ENCODE measurements at places on chromosomes 11 and 22.
A peak's percentile ranks its signal among the peaks of the same experiment; 100 is the strongest.

DNA sequence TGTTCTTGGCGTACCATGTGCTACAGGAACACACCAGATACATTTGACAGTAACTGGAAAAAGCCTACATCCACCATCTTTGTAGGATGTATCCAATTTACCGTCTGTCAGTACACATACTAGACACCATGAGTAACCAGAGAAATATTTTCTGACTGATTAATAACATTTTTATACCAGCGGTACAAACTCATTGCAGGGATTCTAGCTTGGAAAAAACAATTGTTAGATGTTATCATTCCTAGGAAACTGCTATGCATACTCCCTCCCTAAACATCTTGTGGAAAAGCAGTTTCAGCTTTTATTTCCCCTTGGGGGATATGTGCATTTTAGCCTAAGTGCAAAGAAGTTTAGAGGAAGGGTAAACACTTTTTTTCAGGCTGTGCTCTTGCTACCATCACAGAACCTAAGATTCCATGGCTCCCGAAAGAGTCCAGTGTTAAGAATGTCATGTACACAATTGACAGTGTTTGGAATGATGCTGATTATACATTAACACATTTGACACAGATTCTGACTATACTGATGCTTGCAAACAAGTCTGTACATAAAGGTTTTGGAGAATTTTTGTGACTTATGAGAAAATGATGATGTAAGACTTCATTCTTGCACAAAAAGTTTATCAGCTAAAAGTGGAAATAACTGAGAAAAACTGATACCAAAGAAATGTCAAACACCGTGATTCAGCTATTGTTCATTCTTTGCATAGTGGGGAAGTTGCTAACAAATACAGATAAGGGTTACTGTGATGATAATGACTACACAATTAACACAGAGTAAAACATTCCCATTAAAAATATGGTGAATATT is 23.7 kb downstream of the NCF4 start:
- no peak for DNase-seq

- no peak for DNase-seq
These were observed 173.3 kb upstream of the PDGFD start for GRCh38 chr11:104337273-104337672.

- DNase-seq: no peak
These were observed 12.3 kb upstream of the P2RY2 start for GRCh38 chr11:73205661-73206343.

DNA sequence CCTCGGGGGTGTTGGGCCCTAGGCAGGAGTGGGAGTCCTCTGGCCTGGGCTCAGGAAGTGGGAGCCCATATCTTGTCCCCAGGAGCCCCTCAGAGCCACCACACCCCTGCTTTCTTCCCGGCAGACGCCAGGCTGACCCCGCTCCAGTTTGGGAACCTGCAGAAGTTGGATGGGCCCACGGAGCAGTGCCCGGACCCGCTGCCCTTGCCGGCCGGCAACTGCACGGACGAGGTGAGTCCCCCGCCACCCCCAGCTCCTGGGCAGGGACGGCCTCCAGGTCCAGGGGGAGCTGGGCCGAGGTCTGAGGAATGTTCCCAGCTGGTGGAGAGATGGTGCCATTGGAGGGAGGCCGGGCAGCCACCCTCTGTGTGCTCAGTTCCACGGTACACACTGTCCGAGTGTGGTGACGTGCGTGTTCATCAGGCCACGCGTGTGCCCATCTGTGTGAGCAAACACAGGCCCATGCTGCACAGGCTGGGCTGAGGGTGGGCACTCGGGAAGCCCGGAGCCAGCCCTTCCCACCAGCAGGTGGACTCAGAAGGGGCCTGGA is 4.8 kb downstream of the MUC5B start:
- no peak for DNase-seq

GRCh38 chr22:42256930-42257329 is 13.5 kb downstream of the TCF20 start:
- DNase-seq: no peak

DNA sequence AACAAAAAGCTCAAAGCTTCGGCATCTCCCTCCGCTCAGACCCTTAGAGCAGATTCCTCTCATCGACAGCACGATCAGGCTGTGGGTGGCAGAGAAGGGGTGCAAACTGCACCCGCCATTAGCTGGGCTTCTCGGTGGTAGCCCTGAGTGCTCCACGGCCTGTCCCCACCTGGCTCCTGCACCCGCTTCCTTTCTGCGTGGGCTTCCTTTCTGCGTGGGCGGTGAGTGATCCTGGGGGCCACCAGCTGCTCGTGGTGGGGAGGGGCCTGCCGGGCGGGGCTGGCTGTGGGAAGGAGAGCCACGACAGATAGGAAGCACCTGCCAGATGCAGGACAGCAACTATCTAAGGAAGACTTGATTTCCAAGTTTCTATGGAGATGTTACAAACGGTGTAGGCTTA is 55.0 kb downstream of the BRD1 start:
- no peak for DNase-seq

DNA sequence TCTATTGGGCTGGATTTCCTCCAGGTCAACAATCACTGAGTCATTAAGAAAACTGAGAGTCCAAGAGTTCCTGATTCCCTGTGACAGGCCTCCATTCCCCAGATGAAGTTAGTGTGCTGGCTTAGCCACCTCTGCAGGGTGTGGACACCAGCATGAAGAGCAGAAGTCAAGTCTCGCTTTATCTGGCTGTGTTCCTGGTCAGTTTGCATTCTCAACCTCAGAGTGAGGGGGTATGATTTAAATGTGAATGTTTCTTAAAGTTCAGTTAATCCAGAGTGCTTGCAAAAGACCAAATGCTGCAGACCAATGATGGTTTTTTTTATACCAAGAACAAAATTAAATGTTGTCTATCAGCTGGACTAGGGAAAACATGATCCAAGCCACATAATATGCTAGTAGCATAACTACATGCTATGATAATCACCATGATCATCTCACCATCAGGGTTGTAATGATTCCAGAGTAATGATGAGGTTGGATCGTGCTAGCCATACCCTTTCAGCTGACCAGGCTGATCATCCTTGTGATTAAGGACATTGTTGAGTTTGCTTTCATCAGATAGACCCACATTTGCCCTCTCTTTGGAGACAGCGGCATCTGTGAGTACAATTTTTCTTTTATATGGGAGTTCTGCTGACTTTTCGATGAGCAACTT is 145.8 kb upstream of the ARHGAP20 start:
- no peak for DNase-seq

- no peak for DNase-seq
These were observed 129.1 kb downstream of the LUZP2 start for GRCh38 chr11:24625975-24626374.

GRCh38 chr22:39527481-39527961 is 5.0 kb downstream of the RPS19BP1 start:
- DNase-seq: no peak

GRCh38 chr22:32528984-32529982 is 54.7 kb downstream of the FBXO7 start:
- DNase-seq: peak; percentile 81

GRCh38 chr22:30116362-30117117 is 36.3 kb downstream of the HORMAD2 start:
- DNase-seq: no peak

- DNase-seq: no peak
These were observed 184.7 kb downstream of the MIAT start for GRCh38 chr22:26842103-26842502.

- no peak for DNase-seq
These were observed 572.5 kb downstream of the BRD1 start for GRCh38 chr22:49255154-49255553.

- no peak for DNase-seq
These were observed 539.2 kb downstream of the MIAT start for GRCh38 chr22:27196606-27197005.

DNA sequence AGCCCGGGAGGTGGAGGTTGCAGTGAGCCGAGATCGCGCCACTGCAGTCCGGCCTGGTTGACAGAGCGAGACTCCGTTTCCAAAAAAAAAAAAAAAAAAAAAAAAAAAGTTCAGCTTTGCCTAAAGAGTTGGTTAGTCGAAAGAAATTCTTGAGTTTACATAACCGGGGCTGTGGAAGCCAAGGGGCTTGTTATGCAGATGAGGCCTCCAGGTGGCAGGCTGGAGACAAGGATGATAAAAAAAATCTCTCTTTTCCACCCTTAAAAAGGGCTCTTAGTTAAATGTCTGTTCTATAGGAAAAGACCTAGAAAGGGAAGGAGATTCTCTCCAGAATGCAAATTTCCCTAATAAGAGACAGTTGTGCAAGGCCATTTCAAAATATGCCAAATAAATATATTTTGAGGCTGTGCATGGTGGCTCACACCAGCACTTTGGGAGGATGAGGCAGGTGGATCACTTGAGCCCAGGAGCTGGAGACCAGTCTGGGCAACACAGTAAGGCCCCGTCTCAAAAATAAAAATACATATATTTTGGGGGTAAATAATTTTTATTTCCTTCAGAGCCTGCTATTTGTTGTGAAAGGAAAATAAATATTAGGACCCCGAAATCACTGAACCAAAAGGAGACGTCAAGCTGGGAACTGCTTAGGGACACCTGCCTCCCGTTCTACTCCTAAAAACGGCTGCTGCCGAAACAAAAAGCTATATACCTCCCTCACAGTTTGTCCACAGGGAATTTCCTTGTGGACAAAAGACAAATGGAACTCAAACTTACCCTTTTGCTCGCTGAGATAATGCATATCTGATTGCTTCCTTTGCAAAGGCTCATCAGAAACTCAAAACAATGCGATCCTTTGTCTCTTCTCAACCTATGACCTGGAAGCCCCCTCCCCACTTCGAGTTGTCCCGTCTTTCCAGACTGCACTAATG is 2.4 kb upstream of the IFITM2 start:
- DNase-seq: peak; percentile 56

GRCh38 chr22:40042312-40042711 is 47.6 kb downstream of the FAM83F start:
- DNase-seq: no peak

DNA sequence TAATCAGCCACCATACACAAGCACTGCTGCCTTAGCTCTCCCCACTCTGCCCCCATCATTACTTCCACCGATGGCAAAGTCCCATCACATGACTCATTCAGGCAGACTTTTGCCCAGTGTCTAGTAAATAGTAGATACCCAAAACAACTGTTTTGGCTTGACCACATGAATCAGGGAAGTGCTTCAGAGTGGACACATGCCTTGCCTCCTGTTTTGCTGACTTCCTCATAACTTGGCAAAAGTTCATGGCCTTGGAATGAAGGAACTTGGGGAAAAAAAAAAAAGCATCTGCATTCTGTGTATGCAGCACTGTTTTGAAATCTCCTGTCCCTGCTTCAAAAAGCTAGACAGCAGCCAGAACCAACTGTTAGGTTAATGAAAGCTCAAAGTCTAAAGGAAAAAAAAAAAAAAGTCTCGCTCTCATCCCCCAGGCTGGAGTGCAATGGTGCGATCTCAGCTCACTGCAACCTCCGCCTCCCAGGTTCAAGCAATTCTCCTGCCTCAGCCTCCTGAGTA is 335.3 kb downstream of the FAM181B start:
- no peak for DNase-seq

GRCh38 chr11:114883472-114883871 is 205.1 kb downstream of the NXPE2 start:
- no peak for DNase-seq

- no peak for DNase-seq
These were observed 534.5 kb downstream of the LRRC4C start for GRCh38 chr11:40924915-40925314.

GRCh38 chr22:44455963-44456358 is 42.1 kb downstream of the RTL6 start:
- no peak for DNase-seq

GRCh38 chr11:12377106-12377823 is at the start of gene PARVA:
Gene PARVA (plus strand): TSS chr11:12377571. CDS start chr11:12377648, 77 bp downstream.
- peak; percentile 80 for DNase-seq

- peak; percentile 65 for DNase-seq
These were observed 61.4 kb upstream of the ASPHD2 start for GRCh38 chr22:26367402-26368245.

- DNase-seq: no peak
These were observed 652.6 kb downstream of the METTL15 start for GRCh38 chr11:28760676-28761390.

- no peak for DNase-seq
These were observed 404.6 kb downstream of the TBC1D22A start for GRCh38 chr22:47167056-47167455.

GRCh38 chr22:32951807-32952153 is 106.4 kb downstream of the SYN3 start:
- no peak for DNase-seq

DNA sequence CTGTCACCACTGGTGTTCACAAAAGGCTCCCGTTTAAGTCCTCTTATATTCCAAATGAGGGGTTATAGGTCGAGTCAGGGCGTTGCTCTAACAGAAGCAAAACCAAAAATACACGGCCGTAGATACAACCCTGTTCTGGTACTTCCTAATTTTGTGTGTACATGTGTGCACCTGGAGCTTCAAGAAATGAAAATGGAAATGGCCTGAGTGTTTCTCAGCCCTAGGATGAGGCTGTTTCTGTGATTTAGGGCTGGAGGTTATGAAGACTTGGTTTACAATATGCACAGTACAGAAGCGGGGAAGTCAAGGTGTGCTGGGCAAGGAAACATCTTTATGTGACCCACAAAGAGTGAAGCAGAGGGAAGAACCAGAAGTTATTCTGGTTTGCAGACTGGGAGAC is 110.4 kb upstream of the OR4B1 start:
- no peak for DNase-seq

GRCh38 chr22:34783436-34783835 is 282.5 kb upstream of the ISX start:
- DNase-seq: no peak

GRCh38 chr11:65362320-65362931 is 7.9 kb downstream of the TIGD3 start:
- DNase-seq: no peak

GRCh38 chr11:62142921-62143320 is 19.1 kb downstream of the INCENP start:
- DNase-seq: no peak

DNA sequence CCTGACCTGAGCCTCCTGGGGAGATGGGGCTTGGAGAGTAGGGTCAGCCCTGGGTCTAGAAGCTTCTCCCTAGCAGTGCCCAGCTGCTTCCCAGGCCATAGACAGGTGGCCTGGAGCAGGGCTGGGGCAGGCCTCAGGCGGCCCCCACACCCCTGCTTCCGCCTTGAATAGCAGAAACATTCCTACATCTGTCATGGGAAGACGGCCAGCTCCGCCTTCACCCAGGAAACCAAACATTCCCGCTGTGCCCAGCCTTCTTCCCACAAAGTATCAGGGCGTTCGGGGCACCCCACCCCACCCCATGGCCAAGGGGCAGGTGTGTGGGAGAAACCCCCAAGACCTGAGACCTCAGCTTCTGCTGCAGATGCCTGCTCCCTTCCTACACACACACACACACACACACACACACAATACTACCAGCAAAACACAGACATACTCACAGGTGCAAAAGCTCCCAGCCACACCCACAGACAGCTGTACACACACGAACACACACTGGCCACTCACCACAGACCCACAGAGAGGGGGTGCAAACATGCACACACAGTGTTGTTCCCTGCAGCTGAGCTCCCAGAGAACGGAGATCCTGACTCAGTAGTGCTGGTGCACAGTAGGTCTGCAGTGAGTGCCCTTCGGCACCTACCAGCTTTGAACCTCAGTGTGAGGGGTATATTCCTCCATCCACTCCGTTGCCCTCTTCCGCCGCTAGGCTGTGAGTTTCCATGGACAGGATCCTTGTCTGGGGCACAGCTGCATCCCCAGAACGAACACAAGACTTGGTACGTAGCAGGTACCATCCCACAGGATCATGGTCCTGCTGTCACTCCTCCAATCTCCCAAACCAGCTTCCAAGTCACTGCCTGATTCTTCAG is 37.4 kb downstream of the PDGFB start:
- DNase-seq: no peak
